ENCODE measurements at places on chromosomes 16 and 17. TPM values are rescaled to one million over a fixed set of nuclear protein-coding genes. Genes with fewer than 3 reads are reported as not detected.
A peak's percentile ranks its signal among the peaks of the same experiment; 100 is the strongest.

- DNase-seq = no peak
Observed at GRCh38 chr16:6252541-6252940, 1080.1 kb upstream of the RBFOX1 start.

- DNase-seq = peak; percentile 89
Observed at GRCh38 chr16:84228256-84228838, 11.5 kb downstream of the KCNG4 start.

The ITGAX gene
- 2.1 TPM for total RNA-seq

DNA sequence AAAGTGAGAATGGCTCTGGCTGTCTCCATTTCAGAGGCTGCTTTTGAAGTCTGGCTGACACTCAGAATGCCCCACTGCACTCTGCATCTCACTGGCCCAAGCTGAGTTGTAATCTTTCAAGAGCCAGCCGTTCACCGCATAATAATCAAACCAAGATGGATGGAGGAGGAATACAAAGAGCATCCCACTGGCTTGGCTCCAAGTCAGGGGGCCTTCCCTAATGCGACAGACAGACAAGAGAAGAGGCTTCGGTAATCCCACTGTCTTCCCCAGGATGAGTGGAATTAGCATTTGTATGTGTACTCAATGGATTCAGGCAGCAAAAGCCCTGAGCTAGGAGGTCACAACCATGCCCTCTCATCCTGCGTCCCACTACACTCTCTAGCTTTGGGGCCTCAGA lies 68.0 kb downstream of the CBLN1 start:
- DNase-seq = no peak

DNA sequence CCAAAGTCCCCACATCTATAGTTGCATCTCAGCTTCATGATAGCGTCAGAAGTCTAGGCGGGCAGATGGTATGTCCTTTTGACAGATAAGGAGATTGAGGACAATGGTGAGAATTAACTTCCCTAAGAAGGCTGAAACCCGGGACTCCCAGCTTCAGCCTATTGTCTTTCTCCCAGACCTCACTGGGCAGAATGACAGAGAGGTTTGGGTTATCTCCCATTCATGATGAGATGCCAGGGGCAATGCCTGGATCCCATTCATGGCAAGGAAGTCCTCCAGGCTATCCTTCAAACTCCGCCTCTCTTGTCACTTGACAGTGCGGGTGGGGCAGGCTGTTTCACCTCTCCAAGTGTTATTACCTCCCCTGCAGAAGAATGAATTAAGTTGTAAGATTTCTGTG lies 100.3 kb downstream of the IRX5 start:
- no peak for DNase-seq

DNA sequence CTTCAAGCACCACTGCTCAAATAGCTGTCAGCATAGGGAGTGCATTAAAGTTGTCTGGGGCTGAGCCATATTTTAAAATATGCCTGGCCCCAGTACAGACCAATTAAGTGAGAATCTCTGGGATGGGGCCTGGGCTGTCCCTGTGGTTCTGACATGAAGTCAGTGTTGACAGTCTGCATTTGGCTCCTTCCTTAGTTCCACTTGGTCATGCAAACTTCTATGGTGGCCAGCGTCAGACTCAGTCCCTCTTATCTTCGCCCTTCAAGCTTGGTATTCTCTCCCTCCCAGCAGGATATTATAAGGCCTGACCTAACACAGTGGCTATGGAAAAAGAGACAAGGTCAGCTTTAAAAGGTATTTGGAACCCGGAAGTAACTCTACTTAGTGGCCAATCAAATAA lies 177.2 kb downstream of the PMP22 start:
- DNase-seq = no peak

- peak; percentile 21 for DNase-seq
Observed at GRCh38 chr17:54992797-54993639, 24.5 kb downstream of the STXBP4 start.

DNA sequence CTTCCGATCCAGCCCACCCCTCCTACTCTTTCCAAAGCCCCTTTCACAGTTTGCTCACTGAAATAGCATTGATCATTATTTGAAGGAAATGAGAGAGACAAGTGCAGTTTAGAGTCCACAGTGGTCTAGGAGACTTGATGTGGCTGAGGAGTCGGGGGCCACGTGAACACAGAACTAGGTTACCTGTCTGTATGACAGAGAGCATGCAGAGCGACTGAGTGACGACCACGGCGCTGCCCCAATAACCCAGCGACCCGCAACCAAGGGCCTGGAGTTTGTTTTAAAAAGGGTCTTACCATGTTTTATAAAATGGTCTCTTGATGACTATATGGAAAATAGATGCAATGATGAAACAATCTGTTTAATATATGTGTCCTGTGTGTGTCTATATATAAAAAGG lies 39.5 kb downstream of the NDEL1 start:
- no peak for DNase-seq

The HOXB6 gene
- 19.2 TPM for total RNA-seq

- no peak for DNase-seq
Observed at GRCh38 chr16:31428638-31429247, 583 bp upstream of the COX6A2 start.

DNA sequence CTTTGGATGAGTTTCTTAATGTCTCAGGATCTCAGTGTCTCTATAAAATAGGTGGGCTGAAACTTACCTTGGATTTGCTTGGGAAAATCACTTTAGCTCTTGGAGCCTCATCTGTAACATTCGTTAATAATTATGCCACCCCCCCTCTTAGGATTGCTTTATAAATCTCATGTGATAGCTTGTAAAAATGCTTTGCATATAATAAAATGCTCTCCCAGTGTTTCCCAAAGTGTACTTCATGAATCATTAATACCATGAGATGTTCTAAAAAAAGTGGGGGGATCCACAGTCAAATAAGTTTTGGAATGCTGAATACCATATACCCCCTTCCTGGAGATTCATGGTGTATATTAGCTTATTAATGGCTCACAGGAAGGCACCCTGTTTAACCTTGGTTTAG lies 5.2 kb downstream of the KRT39 start:
- no peak for DNase-seq

DNA sequence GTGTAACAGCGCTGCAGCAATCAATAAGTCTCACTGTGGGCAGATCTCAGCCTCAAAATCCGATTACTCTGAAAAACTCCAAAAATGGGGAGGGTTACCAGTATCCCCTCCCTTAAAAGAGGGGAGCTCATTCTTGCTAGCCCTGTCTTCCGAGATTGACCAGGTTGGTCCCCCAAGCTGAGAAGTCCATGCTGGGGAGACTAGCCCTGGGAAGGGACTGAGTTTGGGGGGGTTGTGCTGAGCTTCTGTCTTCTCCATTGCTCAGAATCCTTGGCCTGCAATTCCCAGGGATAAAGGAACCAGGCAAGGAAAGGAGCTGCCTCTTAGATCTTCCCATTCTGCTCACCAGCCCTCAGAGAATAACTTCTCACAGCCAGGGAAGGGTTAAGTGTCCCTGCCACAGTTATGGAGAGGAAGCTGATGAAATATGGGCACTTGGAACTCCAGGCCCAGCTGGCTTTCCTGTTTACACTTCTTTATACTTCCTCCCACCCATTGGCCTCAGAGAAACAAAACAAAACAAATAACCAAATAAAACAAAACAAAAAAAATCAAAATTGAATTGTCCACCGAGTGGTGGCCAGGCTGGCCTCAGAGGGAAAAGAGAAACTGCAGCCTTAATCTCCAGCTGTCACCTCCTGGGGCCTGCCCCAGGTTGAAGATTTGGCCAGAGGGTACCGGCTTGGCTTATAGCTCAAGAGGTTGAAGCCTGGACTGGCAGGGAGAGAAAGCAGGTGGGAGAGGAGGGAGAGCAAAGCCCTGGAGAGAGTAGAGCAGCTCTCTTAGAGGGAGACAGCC lies 2.6 kb downstream of the HOXB3 start:
- DNase-seq = no peak

GRCh38 chr16:51114382-51114781 lies 36.7 kb downstream of the SALL1 start:
- no peak for DNase-seq

GRCh38 chr16:66028510-66029216 lies 337.8 kb upstream of the CDH5 start:
- DNase-seq = peak; percentile 15

The ATP2A1 gene
- not detected for total RNA-seq

DNA sequence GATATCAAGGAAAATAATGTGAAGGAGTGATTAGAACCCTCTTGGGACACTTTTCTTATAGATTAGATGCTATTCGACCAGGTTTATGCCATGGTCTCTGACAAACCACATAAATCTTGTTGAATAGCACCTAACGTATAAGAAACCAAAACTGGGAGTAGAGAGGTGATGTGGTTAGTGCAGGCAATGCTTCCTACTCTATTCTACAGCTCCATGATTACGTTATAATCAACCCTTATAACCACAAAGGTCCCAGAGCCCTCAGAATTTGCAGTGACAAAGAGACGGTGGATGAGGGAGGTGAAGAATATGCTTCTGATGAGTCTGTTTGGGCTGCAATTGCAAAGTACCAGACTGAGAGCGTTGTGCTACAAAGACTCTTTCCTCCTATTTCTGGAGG lies 78.4 kb downstream of the ARHGAP44 start:
- DNase-seq = no peak

The SOX8 gene
- total RNA-seq = not detected

GRCh38 chr16:79628501-79628975 lies 28.0 kb upstream of the MAF start:
- peak; percentile 95 for DNase-seq

The MARCHF10 gene
- total RNA-seq = 0.16 TPM

GRCh38 chr16:68360547-68360946 lies 49.7 kb downstream of the PRMT7 start:
- no peak for DNase-seq

GRCh38 chr16:290015-290680 lies 7.2 kb downstream of the PDIA2 start:
- no peak for DNase-seq

DNA sequence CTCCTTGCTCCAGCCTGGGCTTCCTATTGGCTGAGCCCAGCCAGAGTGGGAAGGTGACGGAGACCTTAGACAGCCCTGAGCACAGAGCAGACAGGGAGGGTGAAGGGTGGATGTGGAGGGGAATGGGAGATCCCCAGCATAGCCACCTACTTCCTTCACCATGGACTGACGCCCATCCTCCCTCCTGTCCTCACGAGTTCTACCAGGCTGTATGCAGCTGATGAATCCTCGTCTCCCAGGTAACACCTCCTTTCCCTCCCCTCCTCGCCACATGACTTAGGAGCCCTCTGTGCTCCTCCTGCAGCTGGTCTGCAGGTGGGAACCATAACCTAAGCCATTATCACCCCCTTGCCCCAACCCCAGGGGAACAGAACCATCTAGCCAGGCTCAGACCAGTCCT lies 9.0 kb upstream of the CRHR1 start:
- no peak for DNase-seq

The CCDC47 gene
- total RNA-seq = 78.0 TPM

The SRL gene
- not detected for total RNA-seq

DNA sequence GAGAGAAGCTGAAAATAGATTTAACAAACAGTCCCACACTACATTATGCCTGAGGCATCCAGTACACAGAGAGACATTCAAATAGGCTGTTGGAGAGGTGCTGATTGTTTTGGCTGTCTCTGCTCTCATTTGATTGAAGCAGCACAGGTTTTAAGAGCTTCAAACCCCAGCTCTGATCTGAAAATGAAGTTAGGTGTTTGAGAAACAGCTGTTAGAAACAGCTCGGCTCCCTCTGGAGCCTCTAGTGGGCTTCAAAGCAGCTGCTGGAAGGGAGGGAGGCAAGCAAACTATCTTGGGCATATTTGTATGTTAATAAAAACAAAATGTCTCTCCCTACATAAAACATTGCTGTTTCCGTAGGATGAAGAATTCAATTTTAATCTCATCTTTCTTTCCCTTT lies 607.3 kb upstream of the GOT2 start:
- DNase-seq = no peak

The FOXN1 gene
- not detected for total RNA-seq

- no peak for DNase-seq
Observed at GRCh38 chr17:63843910-63844677, 1.6 kb upstream of the SMARCD2 start.

GRCh38 chr16:85865-86264 lies 7.8 kb downstream of the MPG start:
- DNase-seq = no peak

The GGT6 gene
- not detected for total RNA-seq

The TPSG1 gene
- not detected for total RNA-seq

GRCh38 chr17:63546308-63547082 lies 3.8 kb upstream of the DCAF7 start:
- no peak for DNase-seq

- no peak for DNase-seq
Observed at GRCh38 chr17:66255527-66255971, 26.3 kb upstream of the APOH start.

DNA sequence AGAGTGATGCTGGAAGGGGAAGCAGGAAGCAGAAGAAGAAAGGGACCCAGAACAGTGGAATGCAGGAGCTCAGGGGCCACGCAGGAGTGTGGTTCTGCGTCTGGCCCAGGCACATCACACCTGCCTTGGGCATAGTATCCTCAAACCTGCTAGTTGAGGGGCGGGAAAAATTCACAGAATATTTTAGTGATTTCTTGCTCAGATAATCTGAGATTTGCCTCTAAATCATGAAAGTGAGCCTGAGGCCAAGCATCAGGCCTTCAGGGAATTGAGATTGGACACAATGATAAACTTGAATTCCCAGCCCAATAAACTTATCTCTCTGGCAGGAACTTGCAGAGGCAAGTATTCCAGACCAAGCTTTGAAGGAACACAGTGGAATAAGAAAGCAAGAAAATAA lies 48.5 kb upstream of the CCL2 start:
- DNase-seq = no peak

DNA sequence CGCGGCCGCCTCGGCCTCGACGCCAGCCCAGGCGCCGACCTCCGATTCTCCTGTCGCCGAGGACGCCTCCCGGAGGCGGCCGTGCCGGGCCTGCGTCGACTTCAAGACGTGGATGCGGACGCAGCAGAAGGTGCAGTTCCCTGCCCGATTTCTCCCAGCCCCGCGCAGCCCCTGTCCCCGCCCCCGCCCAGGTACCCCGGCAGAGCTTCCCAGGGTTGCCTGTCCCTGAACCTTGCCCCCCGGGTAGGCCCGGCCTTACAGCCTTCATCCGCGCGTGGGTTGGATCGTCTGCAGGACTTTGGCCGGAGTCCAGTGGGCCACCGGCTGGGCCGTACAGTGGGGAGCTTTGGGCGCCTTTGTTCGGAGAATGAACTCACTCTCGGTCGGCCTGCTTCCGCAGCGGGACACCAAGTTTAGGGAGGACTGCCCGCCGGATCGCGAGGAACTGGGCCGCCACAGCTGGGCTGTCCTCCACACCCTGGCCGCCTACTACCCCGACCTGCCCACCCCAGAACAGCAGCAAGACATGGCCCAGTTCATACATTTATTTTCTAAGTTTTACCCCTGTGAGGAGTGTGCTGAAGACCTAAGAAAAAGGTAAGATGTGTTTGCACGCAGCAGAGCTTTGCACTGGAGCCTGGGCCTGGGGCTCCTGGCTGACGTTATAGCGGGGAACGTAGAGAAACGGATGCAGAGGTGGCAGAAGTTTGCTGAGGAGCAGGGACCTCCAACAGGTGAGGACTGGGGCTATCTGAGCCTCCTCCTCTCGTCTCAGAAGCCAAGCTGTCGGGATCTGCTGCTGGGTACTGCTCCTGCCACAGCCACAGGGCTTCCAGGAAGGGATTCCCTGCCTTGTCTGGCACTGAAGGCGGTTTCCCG lies 593 bp downstream of the GFER start:
- no peak for DNase-seq

Measured in HT1080 (cell line).